ENCODE measurements at places on chromosomes 16 and 17. TPM values are rescaled to one million over a fixed set of nuclear protein-coding genes. Genes with fewer than 3 reads are reported as not detected.

DNA sequence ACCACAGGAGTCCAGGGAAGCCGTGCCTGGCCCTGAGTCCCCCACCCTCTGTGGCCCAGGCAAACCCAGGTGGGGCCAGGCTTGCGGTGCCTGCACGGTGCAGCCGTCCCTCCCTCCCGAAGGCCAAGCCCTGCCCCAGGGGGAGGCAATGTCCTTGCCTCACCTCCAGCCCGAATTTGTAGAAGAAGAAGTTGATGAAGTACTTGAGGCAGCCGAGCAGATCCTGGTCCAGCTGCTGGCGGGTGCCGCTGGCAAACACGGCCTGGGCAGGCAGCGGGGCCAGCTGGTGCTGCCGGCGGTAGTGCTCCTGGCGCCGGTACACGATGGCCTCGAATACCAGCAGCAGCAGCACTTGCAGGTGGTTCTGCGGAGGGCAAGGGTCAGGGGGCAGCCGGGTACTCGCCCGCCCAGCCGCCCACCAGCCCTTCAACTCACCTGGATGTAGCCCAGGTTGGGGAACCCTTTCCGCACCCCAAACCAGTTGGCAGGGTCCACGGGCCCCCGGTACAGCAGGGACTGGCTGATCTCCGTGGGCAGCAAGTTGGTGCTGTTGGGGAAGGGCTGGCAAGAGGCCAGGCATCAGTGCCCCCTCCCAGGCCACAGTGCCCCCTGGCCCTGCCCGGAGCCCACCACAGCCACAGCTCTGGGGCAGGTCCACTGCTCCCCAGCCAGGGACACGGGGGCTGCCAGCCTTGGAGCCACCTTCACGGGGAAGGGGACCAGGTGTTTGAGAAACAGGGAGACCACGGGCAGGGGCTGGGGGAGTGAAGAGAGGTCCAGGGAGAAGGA, 26.1 kb downstream of the CTU2 start:
- no peak for DNase-seq

DNA sequence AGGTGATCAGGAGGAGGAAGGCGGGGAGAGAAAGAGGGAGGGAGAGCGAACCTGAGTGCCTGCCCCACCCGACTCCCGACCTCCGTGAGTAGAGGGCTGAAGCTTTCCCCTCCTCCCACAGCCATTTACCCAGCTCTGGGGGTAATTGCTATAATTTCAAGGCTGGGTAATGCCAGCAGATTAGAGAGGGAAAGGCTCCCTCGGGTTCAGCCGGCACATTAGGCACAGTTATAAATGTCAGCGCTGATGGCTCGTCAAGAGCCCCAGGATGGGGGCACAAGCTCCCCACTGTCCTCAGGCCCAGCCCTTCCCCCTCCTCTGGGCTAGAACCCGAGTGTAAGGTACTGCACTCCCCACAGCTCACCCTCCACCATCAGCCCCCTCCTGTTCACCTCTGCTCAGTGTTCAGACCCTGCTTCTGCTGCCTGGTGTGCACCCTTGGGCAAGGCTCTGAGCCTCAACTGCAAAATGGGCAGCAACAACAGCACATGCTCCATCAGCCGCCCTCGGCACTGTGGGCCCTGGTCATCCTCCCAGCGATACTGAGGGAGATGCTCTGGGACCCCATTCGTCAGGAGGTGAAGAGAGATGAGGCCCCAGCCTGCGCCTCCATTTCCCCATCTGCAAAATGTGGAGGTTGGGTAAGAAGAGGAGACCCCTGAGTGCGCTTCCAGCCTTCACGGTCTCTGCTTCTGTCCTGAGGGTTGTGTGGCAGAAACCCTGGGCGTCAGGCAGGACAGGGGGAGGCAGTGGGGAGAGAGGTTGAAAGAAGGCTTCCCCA, 77.2 kb downstream of the NT5M start:
- DNase-seq = no peak

- no peak for DNase-seq
Observed at GRCh38 chr16:81530814-81531213, 86.2 kb downstream of the CMIP start.

DNA sequence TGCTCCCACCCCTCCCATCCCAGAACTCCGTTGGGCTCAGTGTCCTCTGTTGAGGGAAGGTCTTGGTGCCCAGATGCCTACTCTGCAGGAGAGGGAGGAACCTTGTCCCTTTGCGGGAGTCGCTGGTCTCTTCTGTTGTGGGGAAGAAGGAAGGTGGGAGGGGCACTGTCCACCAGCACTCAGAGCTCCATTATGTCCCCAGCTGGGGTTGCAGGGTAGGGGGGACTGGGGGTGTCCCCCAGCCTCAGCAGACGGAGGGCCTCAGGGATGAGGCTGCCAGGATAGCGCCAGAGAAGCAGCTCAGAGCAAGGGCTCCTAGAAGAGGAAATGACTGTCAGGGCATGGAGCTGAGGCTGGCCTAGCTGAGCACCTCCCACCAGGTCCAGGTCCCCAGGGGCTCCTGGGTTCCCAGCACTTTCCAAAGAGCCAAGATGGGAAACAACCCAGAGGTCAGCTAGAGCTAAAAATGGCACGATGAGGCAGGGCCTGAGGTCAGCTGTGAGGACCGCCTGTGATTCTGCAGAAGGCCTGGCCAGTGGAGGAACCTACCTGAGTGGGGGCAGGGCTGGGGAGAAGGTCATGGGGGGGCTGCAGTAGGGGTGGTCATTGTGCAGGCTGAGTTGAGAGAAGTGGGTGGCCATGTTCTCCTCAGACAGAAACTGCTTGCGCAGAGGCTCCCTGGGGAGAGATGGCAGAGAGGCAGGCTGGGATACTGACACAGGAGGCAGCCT, 893 bp downstream of the HCFC1R1 start:
- no peak for DNase-seq

DNA sequence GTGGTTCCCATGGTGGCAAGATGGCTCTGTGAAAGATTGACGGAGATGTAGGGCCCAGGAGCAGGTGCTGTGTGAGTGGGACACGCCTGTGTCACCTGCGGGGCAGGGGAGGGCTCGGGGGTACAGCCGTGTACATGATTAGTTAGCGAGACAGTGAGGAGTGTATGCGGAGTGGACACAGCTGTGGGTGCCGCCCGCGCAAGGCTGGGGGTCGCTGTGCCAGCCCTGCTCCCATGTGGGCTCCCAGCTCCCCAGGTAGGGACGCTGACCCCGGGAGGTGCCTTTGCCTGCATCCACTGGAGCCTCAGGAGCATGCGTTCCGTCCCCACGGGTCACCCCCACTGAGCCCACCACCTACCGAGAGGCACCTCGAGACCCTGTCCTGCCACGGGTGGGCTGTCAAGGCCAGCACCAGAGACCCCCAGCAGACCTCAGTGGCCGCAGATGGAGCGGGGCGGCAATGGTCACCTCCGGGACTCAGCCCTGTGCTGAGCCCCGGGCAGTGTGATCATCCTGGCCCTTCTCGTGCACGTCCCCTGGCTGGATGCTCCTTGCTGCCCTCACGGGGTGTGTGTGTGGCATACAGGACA, 7.4 kb downstream of the CAPN15 start:
- no peak for DNase-seq

Gene GCGR
- polyA plus RNA-seq = 0.16 TPM
